H54 (cell line): ENCODE measurements at places on chromosomes 12 and 14.
A peak's percentile ranks its signal among the peaks of the same experiment; 100 is the strongest.

DNA sequence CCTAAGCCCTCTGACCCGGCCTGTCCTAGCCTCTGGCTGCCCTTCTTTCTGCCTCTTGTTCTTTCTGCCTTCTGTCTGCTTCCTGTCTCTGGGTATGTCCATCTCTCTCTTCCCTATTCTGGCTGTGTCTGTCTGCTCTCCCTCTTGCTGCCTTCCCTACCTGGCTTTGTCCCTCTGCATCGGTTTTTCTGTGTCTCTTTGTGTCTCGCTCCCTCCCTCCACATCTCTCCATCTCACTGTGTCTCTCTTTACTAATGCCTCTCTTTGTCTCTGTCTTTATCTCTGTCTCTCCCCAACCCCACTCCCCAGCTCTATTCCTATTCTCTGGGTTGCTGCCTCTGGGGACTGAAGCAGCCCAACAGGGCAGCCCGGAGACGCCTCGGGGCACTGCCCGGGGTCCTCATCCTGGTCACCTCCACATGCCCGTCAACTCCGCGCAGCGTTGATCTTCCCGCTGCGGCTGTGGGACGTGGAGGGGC, 10.1 kb downstream of the SHMT2 start:
- DNase-seq, result no peak

GRCh38 chr12:66240096-66240820, 51.2 kb downstream of the IRAK3 start:
- DNase-seq, result no peak

DNA sequence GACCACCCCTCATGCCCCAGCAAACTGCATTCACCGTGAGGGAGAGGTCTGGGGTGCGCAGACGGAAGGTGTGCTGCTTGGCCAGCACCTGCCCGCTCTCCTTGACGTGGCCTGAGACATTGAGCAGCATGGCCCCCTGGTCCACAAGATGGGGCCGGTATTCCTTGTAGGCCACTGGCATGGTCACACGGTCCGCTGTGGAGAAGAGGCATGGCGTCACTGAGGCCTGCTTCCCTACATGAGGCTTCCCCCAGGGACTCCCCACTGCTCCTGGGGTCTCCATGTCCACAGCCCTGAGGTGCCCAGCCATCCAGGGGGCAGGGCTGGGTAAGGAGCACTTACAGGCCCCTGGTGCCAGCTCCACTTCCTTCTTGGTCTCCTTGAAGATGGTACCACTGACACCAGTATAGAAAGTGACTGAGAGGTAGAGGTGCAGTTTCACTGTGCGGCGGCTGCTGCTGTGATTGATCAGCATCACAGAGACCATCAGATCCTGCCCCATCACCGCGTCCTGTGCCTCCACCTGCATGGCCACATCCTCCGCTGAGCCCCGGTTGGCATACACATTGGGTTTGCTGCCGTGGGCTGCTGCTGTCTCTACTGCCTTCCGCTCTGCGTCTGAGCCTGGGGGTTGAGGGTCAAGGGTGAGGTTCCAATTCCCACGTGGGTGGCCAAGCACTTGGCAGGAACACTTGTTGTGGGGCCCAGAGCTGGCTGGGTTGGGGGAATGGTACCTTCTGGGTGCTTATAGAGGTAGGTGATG, 8.2 kb downstream of the TGM1 start:
- DNase-seq, result no peak

DNA sequence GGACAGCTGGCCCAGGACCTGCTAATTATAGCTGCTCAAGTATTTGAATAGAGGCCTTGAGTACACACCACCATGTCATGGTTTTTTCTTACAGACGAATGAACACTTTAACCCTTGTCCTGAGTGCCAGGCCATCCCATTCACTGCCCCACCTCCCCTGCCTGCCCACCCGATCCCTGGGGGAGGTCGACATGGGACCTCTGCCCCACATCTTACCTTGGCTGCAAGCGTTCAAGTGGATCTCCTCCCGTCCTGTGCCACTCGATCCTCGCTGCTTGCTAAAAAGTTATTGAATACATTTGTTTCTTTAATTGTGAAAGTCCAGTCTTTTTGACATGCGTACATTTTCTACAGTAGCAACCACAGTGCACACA, 10.3 kb downstream of the RTL1 start:
- no peak for DNase-seq

GRCh38 chr12:100077367-100077766, 65.3 kb downstream of the BLTP3B start:
- no peak for DNase-seq

DNA sequence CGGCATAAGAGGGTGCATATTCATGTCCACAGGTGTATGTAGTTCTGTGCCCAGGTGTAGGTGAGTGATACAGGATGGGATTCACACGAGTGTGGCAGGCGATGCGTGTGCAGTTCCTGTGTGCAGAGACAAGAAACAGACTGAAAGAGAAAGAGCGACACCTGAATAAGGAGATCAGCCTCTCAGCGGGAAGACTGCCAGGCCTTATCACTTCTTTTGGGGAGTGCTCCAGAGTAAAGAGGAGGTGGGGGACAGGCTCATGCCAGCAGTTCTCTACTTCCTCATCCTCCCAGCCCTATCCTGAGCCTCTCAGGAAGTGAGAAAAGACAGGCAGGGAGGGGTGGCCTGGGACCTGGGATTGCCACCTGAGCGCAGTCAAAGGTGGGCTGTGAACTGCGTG, 2.8 kb downstream of the PSMB11 start:
- no peak for DNase-seq

DNA sequence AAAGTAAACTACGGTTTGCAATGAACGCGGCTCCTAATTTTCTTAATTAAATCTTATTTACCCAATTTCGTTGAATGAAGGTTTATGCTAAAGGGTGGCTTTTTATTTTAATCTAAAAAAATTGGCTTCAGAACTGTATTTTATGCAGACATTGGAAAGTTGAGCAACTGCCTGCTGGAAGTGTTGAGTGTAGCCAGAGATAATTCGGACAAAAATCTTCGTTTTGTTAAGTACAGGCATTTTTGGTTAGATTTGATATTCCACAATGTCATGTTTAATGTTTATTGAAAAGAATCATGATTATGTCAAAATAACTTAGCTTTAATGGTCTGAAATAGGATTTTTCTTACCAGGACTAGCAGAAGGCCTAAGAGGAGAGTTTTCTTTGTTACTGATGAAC, 875 bp downstream of the IRAK3 start:
- no peak for DNase-seq

DNA sequence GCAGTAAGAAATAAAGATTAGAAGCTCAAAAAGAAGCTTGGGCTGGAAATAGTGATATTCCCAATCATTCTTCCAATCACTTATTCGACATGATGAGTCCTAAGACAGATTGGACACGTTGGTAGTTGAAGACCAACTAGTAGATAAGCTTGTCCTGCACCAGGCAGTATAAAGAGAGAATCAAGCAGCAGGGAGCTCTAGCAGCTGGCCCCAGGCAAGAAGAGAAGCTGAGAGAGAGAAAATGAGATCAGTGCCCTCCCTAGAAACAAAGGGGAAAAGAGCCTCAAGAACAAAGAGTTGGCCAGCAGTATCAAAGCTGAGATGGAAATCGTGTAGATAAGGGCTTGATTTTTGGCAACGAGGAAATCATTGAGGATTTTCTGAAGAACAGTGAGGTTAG, 20.6 kb downstream of the RASSF8 start:
- DNase-seq, result no peak

- no peak for DNase-seq
These were observed 19.9 kb downstream of the PPP2R5C start for GRCh38 chr14:101781240-101782061.

DNA sequence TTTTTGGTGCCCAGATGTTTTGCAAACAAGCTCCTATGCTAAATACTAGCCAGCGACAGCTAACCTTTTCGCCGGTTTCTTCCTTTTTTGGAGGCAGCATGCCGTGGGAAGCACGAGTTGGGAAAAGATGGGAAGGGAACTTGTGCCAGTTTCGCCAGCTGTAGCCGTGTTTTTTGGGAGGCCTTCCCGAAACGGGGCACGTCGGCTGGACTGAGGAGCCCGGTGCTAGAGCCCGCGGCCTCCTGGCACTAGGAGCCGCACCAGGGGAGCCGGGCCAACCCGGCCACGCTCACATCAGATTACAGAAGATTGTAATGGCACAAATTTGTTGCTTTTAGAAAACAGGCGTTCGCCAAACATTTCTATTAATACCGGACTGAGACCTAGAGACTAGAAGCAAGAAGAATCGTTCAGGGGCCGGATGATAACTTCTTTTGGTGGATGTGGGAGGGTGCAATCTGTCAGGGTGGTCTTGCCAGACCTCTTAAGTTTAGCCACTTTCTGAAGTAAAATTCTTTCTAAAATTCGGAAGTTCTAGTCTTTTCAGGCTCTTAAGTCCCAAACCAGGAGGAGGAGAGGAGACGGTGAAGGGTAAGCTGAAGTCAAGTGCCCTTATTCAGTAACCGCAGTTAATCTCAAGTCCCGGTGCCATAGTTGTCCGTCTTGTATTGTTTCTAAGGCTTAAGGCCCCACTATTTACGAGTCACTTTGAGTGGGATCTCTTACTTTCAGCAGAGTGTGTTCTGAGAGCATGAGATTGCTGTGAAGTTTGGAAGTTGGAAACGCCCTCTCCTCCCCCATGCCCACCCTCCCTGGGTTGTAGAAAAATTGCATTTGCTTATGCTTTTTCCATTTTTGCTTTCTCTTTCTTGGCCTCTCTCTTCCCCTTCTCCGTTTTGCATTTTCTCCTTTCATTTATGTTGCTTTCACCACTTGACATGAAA, 1.3 kb downstream of the RASSF3 start:
- DNase-seq, result no peak

- DNase-seq, result no peak
These were observed 2.9 kb downstream of the FGFR1OP2 start for GRCh38 chr12:26941215-26941594.

GRCh38 chr14:61582815-61583214, 112.5 kb upstream of the HIF1A start:
- no peak for DNase-seq

DNA sequence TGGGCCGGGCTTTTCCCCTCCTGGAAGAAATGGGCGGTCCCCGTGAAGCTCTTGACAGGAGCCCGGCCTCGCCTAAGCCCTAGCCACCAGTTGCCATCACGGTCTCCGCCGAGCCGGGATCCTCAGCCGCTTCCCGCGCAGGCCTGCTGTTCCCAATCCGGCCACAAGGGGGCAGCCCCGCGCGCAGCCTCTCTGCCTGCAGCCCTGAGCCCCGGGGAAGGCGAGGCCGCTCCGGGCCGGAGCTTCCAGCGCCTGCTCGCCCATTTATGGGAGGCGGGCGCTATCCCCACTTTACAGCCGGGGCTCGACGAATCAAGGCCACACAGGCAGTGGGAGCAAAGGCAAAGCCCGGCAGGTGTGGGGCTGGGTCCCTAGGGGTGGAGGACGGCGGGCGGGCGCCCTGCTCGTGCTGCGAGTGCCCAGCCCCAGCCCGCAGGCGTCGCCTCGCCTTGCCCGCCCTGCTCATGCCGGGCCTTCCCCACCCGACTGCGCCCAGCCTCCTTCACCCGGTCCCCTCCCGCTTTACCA, 61.5 kb downstream of the LGMN start:
- DNase-seq, result peak; percentile 63

- no peak for DNase-seq
These were observed 80.4 kb upstream of the SINHCAF start for GRCh38 chr12:31406345-31406744.

GRCh38 chr12:62438098-62438692, 28.4 kb upstream of the MON2 start:
- peak; percentile 24 for DNase-seq

GRCh38 chr12:60489071-60489470, 893.2 kb downstream of the SLC16A7 start:
- no peak for DNase-seq

DNA sequence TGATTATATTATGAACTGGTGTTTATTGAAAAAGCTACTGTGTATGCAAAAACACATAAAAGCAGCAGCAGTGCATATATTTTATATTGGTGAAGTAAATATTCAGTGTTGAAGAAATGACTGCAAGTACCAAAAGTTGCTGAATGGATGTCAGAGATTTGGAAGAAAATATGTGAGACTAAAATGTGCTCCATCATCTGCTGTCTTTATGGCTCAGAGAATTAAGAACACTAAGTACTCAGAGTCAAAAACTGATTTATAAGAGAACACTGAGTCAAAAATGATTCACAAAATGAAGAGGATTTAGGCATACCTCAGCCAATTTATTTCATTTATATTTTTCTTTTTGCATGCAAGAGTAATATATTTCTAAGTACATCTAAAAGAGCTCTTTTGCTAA, 86.3 kb upstream of the PDZRN4 start:
- no peak for DNase-seq

- DNase-seq, result no peak
These were observed 1.7 kb upstream of the JPH4 start for GRCh38 chr14:23580152-23580926.

DNA sequence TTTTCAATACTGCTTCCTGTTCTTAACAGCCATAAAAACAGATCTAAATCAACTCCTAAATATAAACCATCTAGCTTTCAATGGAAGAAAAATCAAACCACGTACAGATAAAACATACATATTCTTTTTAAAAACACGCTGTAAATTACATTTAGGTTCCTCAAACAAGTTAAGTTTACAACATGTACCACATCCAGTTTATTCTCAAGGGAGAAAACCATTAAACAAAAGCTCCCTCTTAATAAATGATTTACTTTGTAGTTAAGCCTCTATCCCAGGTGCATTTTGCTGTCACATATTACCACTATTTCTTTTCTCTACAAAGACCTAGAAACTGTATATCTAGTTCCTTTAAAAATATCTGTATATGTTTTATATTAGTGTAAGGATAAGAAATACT, 3.1 kb downstream of the NUMB start:
- DNase-seq, result no peak

DNA sequence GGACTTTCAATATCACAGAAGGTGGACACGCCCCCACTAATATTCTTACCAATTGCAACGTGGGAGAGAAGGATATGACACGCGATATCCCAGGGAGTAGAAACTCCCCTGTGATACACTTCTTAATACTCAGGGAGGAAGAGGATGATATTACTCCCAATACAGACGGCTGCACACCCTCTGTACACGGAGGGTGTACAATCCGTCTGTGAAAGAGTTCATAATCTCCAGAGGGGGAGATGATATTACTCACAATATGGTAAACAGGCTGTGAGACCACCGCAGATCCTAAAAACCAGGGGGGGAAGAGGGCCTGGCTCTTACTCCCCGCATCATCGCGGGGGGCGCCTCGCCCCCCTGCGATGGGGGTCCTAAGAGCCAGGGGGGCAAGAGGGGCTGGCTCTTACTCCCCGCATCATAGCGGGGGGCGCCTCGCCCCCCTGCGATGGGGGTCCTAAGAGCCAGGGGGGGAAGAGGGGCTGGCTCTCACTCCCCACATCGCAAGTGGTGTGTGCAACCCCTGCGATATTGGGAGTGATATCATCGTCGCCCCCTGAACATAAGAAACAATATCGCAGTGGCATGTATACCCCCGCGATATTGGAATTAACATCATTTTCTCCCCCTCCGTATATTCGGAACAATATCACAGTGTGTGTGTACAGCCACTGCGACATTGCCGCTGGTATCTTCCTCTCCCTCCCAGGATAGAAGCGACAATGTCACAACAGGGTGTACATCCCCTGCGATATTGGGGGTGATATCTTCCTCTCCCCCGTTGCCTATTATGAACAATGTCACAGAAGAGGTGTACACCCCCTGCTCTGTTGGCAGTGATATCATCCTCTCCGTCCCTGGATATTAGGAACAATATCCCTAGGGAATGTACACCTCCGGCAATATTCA, 8.9 kb upstream of the CLEC6A start:
- no peak for DNase-seq

GRCh38 chr14:52253503-52253902, 14.0 kb upstream of the PTGDR start:
- no peak for DNase-seq

GRCh38 chr12:92863251-92863650, 65.8 kb downstream of the EEA1 start:
- DNase-seq, result no peak
